ENCODE measurements at places on chromosomes 6 and 20. TPM values are rescaled to one million over a fixed set of nuclear protein-coding genes. Genes with fewer than 3 reads are reported as not detected.

The ITPR3 gene
- total RNA-seq, result 0.78 TPM

The HLA-A gene
- 46.6 TPM for total RNA-seq

The ANKRD66 gene
- total RNA-seq, result 0.16 TPM

The NHSL1 gene
- total RNA-seq, result 69.6 TPM

The GCLC gene
- total RNA-seq, result 15.8 TPM

The SLC22A1 gene
- total RNA-seq, result 1.9 TPM

The ACTL10 gene
- 1.1 TPM for total RNA-seq

The PRICKLE4 gene
- total RNA-seq, result 0.62 TPM

The HUS1B gene
- total RNA-seq, result 1.9 TPM

The SOBP gene
- total RNA-seq, result 56.9 TPM

The MYL9 gene
- 0.78 TPM for total RNA-seq

DNA sequence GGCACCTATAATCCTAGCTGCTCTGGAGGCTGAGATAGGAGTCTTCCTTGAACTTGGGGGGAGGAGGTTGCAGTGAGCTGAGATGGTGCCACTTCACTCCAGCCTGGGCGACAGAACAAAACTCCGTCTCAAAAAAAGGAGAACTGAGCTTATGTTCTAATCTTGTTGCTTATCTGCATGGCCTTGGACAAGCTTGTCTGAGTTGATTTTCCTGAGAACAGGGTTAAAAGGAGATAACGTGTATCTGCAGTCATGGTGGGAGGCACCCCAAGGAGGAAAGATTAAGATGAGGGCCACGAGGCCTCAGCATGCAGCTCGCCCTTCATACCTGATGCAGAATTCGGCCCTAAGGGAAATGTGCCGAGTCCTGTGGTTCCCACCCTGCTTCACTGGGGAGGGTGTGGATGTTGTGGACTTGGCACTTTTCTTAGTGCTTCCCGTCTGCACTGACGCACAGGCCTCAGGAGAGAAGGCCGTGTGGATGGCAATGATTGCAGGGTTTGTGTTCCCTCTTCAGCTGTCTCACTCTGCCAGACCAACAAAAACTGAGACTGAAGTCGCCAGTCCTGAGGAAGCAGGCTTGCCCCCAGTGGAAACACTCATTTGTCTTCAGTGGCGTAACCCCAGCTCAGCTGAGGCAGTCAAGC, 56.3 kb downstream of the EZR start:
- DNase-seq, result no peak

- DNase-seq, result no peak
These were observed 108.6 kb downstream of the LRRC1 start for GRCh38 chr6:53903357-53903756.

- no peak for DNase-seq
These were observed 60.1 kb upstream of the MLN start for GRCh38 chr6:33863723-33864440.

- DNase-seq, result no peak
These were observed 65.2 kb upstream of the EDN3 start for GRCh38 chr20:59235226-59235625.

- DNase-seq, result no peak
These were observed 156.3 kb upstream of the RNF24 start for GRCh38 chr20:4171538-4172116.

DNA sequence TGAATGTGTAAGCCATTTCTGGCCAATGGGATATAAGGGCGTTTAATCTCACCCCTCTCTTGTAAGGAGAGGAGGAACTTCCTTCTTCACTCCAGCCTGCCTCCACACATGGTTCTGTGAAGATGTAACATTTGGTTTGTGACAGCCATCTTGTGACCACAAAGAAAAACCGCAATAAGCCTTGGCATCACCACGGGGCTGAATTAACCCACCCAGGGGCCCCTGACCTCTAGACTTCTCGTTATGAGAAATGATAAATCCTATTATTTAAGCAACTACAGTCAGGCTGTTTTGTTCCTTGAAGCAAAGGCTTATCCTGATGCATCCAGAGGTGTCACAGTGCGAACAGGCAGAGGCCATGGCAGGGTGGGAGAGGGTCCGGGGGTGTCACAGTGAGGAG, 139.7 kb downstream of the CDC5L start:
- DNase-seq, result no peak

GRCh38 chr20:41668057-41668749, 50.0 kb upstream of the CHD6 start:
- no peak for DNase-seq

- no peak for DNase-seq
These were observed 17.2 kb downstream of the CHMP4B start for GRCh38 chr20:33828326-33828844.

GRCh38 chr20:416950-417800, 9.1 kb downstream of the RBCK1 start:
- DNase-seq, result no peak

GRCh38 chr20:16434062-16434664, 139.1 kb downstream of the KIF16B start:
- no peak for DNase-seq

GRCh38 chr6:145233955-145234354, 501.4 kb downstream of the EPM2A start:
- no peak for DNase-seq

DNA sequence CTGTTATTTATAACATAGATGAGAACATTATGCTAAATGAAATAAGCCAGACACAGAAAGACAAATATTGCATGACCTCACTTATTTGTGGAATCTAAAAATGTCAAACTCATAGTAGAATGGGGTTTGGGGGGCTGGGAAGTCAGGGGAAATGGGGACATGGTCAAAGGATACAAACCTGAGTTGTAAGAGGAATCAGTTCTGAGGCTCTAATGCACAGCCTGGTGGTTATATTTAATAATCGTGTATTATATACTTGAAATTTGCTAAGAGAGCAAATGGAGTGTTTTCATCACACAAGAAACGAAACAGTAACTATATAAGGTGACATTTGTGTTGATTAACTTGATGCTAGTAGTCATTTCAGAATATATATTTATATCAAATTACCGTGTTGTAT, 40.8 kb upstream of the GFOD1 start:
- no peak for DNase-seq

- peak; percentile 41 for DNase-seq
These were observed 32.5 kb downstream of the PNPLA1 start for GRCh38 chr6:36302227-36302976.

GRCh38 chr20:19921284-19921793, 95.8 kb upstream of the NAA20 start:
- DNase-seq, result no peak

GRCh38 chr6:16504609-16505008, 256.7 kb downstream of the ATXN1 start:
- no peak for DNase-seq

DNA sequence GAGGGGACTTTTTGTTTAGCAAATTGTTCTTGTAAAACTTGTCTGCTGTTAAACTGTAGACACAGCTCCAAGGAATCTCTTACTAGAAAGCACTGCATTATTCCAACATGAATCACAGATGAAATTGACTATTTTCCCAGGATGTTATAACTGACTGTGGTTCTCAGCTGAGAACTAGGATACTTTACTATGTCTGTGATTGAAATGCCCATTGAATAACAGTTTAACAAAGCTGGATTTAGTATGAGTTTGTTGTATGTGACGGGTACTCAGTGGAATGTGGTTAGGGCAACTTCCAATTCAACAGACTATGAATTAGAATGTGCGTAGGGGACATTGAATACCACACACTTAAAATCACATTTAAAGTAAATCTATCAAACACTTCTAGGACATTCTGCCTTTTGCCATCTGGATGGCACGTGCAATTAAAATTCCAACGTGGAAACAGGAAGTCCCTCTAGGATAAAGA, 193.4 kb upstream of the PREP start:
- DNase-seq, result no peak

DNA sequence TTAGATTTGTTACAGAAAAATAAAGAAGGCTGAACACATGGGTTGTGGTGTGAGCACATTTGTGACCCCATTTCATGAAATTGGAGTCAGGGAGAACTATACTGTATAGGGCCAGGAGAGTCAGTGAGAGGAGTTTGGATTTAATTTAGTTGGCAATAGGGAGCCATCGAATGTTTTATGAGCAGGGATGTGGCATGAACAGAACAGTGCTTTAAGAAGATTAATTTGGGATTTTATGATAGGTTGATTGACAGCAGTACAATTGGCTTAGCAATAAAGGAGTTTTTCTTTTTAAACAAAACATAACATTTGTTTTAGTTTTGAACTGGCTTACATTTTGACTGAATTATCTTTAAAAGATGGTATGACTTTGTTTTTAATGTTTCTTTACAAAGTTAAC, 105.6 kb upstream of the GLP1R start:
- no peak for DNase-seq

- DNase-seq, result no peak
These were observed 18.5 kb upstream of the DCBLD1 start for GRCh38 chr6:117463762-117464665.

GRCh38 chr6:83884523-83884922, 25.0 kb downstream of the CYB5R4 start:
- no peak for DNase-seq

GRCh38 chr6:34143884-34144580, 1.9 kb downstream of the GRM4 start:
- no peak for DNase-seq

GRCh38 chr6:67594366-67594765, 1040.7 kb upstream of the ADGRB3 start:
- no peak for DNase-seq

DNA sequence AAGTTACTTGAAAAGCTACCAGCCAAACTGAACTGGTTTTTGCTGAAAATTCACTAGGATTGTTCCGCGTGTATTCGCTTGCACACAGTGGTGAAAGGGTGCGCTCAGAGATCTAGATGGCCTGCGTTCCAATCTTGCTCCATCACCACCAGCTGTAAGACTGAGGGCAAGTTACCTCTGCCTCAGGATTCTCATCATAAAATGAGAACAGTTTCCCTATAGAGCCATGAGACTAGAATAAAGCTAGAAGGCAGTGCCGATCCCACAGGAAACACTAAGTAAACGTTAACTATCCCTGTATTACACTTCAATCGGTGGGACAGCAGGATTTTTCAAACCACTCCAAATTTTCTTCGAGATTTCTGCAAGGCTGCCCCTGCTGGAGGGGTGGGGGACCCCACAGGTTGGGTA, 838 bp downstream of the AHCY start:
- no peak for DNase-seq

DNA sequence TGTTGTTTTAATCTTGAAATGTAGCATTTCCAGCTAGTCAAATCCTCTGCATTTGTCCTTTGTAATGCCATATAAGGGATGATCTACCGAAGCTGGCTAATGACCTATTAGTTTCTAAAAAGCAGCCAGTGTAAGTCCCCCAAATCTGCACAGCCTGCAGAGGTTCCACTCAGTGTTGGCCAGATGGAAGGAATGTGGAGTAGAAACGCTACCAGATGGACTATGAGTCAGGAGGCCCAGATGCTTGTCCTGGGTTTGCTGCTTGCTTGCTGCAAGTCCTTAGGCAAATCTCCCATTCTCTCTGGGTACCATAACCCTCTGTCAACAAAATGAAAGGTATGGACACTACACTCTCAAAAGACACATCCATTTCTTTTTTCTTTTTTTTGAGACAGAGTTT, 149.8 kb downstream of the BTBD9 start:
- DNase-seq, result peak; percentile 14

- DNase-seq, result no peak
These were observed 492.9 kb downstream of the PHF3 start for GRCh38 chr6:64128301-64129024.

- DNase-seq, result no peak
These were observed 20.9 kb upstream of the KCNG1 start for GRCh38 chr20:51043811-51044210.

DNA sequence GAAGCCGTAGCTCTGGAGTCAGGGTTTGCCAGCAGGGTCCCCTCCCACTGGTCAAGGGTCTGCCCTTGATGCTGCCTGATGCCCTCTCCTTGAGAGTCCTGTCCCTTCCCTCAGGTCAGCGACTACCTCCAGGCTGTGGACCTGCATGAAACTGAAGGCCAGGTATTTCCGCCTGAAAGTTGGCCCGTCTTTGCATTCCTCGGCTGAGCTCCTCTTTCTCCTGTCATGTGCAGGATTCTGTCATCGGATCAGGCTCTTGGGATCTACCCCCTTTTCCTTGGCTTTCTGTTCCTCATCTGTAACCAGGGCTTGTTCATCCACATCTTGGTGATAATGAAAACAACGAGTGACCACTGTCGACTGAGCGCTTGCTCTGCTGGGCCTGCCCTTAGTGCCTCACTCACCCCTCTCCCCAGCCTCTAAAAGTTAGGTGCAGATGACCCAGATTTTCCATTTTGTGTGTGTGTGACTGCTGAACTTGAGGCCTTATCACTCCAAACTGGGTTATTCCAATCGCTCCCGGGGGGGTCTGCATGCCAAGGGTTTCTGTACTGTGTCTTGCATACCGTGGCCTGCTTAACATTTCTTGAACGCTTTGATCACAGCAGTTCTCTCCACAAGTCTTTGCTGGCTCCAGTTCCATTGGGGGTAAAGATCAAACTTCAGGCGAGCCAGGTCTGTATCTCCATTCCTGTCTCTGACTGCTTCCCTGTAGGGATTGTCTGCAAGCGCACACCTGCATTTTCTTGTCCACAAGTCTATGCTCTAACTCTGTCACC, 81.6 kb downstream of the DTD1 start:
- DNase-seq, result no peak

DNA sequence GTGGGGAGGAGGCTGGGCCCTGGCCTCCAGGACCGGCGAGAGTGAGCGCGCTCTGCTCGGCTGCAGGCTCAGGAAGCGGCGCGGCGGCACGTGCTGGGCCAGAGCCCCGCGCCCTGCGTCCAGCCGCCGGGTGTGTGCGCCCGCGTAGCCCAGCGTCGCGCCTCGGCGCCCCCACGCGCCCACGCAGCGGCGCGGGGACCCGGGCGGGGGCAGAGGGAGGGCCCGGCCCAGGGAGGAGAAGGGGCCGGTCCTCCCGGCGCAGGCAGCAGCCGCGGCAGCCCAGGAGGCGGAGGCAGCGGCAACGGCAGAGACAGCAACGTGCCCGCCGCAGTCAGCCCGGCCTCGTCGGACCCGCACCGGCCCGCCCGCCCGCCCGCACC, at the start of gene EYA2:
Gene EYA2, plus strand, starts transcription at position 265 of the 380 bp plus-strand sequence. CDS start 95,168 bp downstream, outside the sequence.
- DNase-seq, result no peak

- DNase-seq, result no peak
These were observed 14.0 kb upstream of the KCNK15 start for GRCh38 chr20:44731657-44732056.

GRCh38 chr20:39812116-39812515, 850.0 kb downstream of the DHX35 start:
- no peak for DNase-seq

GRCh38 chr6:69958978-69959377, 92.6 kb downstream of the COL19A1 start:
- no peak for DNase-seq

DNA sequence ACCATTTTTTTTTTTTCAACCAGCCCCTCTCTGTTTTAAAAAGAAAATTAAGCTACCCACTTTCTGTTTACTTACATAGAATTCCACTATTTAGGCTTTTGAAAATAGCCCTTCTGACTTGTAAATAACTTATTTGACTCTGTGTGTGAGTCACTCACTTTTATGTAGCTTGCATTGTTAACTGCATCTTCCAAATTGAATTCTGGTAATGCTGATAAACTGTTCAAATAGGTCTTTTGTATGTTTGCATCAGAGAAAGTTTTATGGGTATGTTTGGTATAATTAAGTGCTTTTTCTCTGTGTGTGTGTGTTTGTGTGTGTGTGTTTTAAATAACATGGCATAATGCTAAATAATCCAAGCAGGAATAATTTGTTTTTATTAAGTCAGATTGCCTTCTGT, 360.1 kb downstream of the PLCB1 start:
- DNase-seq, result no peak

GRCh38 chr6:68326762-68327161, 308.3 kb upstream of the ADGRB3 start:
- no peak for DNase-seq

- DNase-seq, result no peak
These were observed 114.6 kb downstream of the CLIC5 start for GRCh38 chr6:45900808-45901752.

GRCh38 chr6:46501136-46502089, 10.2 kb upstream of the RCAN2 start:
- DNase-seq, result no peak

All from occipital lobe (tissue), 3 donors.